Smooth muscle cell of the brain vasculature (primary cell): ENCODE measurements at places on chromosomes 3 and 15.

DNA sequence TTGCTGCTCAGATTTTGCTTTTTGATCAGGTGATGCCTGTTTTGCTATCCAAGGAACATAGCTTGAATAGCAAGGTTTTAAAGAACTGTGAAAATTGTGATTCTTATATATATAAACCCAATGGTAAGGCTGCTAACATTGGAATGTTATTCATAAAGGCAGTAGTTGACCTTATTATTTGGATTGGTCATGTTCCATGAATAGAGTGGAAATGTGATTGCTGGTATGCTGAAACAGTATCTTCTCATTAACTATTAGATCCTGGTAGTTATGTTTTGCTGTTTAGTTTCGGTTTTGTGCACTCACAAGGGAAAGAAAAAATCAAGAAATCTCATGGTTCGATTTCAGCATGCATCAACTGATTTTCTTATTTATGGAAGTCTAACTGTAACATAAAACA, 78.7 kb upstream of the NPHP3 start:
- DNase-seq: no peak

GRCh38 chr15:60392601-60392985, 5.2 kb downstream of the ANXA2 start:
- no peak for DNase-seq

GRCh38 chr15:93759629-93760028, 471.7 kb upstream of the MCTP2 start:
- DNase-seq: no peak

- DNase-seq: no peak
These were observed 342.8 kb downstream of the ERC2 start for GRCh38 chr3:56125358-56126005.

DNA sequence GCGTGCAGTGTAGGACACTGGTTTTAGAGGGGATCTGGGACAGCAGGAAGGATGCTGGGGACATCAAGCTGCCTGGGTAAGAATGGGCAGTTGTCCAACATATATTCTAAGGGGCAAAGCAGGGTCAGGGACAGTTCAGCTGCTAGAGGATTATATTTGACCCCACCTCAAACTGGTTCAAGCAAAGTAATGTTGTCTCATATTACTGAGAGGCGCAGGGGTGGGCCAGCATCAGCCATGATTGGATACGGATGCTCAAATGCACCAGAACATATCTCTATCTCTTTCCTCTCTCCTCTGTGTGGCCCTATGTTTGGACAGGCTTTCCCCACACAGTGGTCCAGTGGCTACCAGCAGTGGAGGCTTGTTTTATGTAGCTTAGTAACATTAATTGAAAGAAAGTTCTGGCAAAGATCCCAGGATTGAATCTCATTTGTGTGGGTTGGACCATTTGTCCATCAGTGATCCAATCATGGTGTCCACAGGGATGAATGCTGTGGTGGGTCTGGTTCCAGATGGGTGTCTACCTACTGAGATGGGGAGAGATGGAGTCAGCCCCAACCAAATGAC, 49.8 kb upstream of the RGMA start:
- DNase-seq: no peak

- DNase-seq: no peak
These were observed 144.6 kb downstream of the MCTP2 start for GRCh38 chr15:94375997-94376396.

GRCh38 chr3:48402281-48402732, 27.6 kb downstream of the PLXNB1 start:
- DNase-seq: peak; percentile 35

GRCh38 chr3:65200310-65200970, 512.6 kb upstream of the ADAMTS9 start:
- no peak for DNase-seq

GRCh38 chr3:138406606-138407005, 27.8 kb upstream of the ESYT3 start:
- no peak for DNase-seq

DNA sequence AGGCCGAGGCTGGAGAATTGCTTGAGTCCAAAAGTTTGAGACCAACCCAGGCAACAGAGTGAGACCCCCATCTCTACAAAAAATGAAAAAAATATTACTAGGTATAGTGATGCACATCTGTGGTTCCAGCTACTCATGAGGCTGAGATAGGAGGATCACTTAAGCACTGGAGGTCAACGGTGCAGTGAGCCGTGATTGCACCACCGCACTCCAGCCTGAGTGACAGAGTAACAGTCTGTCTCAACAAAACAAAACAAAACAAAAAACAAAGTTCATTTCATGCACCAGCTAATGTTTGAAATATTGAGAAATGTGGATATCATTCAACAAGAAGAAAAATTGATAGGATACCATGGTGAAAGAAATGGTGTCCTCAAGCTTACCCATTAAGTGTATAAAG, 450.5 kb upstream of the TPRG1 start:
- DNase-seq: no peak

DNA sequence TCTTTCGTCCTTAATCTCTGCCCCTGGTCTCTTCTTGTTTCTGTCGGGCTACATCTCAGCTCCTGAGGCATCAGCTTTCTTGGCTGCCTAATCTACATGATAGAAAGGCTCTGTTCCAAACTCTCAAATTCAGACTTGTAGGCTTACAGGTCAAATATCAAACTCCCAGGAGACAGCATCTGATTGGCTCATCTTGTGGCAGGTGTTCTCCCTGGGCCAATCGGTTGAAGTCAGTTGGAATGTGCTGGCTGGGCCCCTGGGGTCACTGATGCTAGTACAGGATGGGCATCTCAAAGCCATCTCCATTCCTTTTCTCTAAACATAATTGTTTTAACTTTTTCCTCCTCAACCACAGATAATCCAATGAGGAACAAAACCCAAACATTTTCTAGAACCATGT, 198.7 kb downstream of the CNTN3 start:
- no peak for DNase-seq

DNA sequence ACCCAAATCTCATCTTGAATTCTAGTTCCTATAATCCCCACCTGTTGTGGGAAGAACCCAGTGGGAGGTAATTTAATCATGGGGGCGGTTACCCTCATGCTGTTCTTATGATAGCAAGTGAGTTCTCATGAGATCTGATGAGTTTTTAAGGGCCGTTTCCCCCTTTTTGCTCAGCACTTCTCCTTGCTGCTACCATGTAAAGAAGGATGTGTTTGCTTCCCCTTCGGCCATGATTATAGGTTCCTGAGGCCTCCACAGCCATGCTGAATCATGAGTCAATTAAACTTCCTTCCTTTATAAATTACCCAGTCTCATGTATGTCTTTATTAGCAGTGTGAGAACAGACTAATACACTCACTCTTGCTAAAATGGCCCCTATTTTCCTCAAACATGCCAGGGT, 374.7 kb downstream of the TUSC7 start:
- no peak for DNase-seq

GRCh38 chr3:35927441-35927840, 288.1 kb downstream of the ARPP21 start:
- no peak for DNase-seq

DNA sequence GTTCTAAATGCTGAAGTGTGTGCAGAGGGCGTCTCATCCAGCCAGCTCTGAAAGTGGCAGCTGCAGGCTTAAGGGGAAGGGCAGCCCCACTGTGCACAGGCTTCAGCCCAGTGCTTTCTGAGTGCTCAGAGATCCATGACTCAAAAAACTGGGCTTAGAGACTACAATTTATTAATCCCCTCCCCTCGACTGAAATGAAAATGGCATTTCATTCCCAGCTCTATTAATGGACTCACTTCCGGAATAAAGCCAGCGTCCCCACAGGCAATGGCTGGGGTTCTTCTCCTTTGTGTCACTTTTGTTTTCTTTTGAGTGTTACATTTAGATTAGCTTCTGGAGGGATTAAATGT, 55.5 kb upstream of the PLXNA1 start:
- DNase-seq: no peak

DNA sequence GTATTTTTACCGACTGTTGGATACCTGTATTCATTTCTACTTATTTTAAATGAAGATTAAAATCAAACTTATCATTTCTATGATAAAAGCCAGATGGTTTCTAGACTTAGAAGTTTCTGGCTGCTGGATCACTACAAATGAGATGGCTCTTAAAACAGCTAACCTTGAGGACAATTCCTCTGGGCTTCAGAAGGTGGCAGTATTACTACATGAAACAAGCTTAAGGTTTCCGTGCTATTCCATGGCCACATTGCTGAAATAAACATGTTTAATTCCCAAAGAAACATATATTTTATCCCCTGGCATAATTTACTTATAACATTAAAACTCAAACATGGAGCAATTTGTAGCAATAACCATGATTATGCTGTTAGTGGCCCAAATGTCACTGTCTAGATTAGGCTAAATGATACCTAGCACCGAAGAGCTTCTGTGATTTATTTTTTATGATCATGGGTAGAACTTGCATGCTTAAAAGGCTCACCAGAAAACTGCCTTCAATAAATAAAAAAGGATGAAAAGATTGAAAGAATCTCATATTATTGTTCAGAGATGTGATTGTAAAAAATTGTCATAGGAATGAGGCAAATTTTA, 204.0 kb upstream of the NANOGP8 start:
- peak; percentile 26 for DNase-seq

DNA sequence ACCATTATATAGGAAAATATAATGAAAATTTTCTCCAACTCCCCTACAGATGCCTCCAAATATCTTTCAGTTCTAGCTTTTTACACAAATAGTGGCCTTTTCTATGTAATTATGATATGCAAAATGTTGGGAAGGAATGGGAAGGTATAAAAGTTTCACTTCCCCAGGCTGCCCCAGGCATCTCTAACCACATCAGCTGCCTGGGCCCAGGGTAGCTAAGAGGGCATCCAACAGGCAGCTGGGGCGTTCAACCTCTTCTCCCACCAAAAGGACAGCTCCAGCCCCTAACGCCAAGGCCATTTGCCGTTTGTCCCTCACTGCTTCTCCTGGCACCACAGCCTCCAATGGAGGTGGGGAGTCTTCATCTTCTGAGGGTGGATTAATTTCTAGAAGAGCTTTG, 188.1 kb upstream of the TSC22D2 start:
- no peak for DNase-seq

- DNase-seq: no peak
These were observed 26.0 kb downstream of the SLC6A6 start for GRCh38 chr3:14428087-14429033.

GRCh38 chr3:70963431-70964275, 619.9 kb downstream of the FOXP1 start:
- no peak for DNase-seq

DNA sequence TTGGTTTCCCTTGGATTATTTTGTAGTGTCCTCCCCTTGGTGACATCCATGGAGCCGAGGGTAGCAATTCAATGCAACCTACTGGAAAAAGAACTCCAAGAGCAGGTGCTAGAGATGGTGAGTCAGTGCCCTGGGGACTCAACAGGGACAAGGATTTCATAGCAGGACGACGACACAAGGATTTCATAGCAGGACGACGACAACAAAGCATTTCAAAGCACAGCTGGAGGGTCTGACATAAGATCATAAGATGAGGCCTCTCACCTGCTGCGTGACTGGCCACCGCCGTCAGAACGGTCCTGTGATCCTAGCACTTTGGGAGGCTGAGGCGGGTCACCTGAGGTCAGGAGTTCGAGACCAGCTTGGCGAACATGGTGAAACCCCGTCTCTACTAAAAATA, 22.5 kb downstream of the NRROS start:
- no peak for DNase-seq

- no peak for DNase-seq
These were observed 33.6 kb downstream of the MCTP2 start for GRCh38 chr15:94265009-94265408.

- no peak for DNase-seq
These were observed 590 bp upstream of the BOC start for GRCh38 chr3:113210604-113211329.

- DNase-seq: no peak
These were observed 128.6 kb downstream of the ERC2 start for GRCh38 chr3:56339671-56340070.

DNA sequence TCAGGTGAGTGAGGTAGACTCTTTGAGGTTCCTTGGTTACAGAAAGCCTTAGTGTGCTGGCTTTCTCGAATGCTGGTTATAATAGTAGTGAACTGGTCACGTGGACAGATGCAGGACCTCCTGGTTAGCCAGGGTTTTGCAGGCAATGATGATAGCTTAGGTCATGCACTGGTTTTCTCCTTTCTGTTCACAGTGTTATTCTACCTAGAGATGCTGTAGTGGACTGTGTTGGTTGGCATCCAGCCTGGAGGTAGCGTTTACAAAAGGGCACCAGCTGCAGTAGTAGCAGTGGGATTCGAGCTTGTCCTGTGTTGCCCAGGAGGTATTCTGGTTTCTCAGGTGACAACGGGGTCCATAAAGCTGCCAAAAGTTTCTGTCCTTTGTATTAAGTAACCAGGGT, 27.0 kb downstream of the PCCB start:
- no peak for DNase-seq

DNA sequence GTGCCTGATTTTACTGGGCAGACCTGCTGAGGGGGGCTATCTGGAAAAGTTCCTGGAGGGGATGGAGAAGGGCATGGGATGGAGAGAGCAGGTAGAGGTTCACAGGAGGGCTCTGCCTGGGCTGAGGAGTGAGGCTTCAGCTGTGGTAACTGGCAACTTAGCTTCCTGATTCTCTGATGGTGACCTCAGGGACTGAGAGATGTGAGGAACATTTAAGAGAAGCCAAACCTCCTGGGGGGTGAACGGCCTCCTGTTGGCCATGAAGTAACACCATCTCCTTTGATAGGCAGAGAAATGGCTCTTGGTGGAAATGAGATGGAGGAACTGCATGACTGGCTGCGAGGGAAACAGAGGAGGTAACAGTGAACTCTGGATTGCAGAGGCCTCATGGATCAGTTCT, 97.3 kb upstream of the ROPN1 start:
- DNase-seq: no peak

- DNase-seq: no peak
These were observed 396 bp downstream of the CHRNB4 start for GRCh38 chr15:78640527-78641101.

GRCh38 chr3:30170681-30171438, 435.5 kb upstream of the TGFBR2 start:
- DNase-seq: no peak

- no peak for DNase-seq
These were observed 16.2 kb downstream of the RBP2 start for GRCh38 chr3:139460076-139460475.

- no peak for DNase-seq
These were observed 40.1 kb downstream of the VGLL4 start for GRCh38 chr3:11603628-11604027.

DNA sequence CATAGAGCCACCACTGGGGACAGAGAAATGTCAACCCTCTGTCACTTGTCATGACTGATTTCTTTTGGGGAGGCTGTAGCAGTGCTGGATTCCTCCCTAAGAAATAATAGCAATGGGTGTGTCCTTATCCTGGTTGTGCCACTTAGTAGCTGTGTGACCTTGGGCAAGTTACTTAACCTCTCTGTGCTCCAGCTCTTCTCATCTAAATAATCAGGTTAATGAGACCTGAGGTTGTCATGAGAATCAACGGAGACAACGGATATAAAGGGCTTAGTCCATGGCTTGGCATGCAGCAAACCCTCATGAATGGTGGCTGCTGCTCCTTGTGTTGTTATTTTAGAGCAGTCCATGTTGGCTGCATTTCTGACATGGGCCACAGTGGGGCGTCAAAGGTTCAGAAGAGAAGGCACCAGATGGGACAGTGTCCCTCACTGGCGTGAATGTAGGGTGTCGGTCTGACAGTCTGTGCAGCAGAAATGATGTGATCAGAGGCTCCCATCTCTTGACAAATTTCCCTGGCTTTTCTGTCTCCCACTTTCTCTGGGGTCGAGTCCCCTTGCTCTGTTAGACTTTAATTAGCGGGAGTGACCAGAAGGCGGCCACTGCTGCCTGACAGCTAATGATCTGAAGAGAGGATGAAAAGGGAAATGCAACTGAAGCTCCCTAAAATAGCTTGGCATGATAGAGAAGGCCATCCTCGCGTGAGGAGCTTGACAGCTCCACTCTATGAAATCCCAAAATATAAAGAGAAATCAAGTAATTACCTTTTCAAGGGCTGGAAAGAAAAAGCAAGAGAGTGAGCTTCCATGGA, 209.4 kb downstream of the CADPS start:
- no peak for DNase-seq
